Femur (tissue), 1 donor: ENCODE measurements at places on chromosomes 11 and 22.
A peak's percentile ranks its signal among the peaks of the same experiment; 100 is the strongest.

DNA sequence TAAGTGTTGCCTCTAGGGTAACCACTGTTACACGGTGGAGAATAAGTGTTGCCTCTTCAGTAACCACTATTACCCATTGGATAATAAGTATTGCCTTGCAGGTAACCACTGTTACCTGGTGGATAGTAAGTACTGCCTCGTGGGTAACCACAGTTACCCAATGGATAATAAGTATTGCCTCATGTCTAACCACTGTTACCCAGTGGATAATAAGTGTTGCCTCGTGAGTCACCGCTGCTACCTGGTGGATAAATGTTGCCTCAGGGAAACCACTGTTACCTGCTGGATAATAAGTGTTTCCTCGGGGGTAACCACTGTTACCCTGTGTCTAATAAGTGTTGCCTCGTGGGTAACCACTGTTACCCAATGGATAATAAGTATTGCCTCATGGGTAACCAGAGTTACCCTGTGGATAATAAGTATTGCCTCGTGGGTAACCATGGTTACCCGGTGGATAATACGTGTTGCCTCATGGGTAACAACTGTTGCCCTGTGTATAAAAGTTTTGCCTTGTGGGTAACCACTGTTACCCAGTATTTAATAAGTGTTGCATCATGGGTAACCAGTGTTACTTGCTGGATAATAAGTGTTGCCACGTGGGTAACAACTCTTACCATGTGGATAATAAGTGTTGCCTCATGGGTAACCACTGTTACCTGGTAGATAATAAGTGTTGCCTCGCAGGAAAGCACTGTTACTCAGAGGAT, 12.3 kb upstream of the NXPE4 start:
- DNase-seq = no peak

DNA sequence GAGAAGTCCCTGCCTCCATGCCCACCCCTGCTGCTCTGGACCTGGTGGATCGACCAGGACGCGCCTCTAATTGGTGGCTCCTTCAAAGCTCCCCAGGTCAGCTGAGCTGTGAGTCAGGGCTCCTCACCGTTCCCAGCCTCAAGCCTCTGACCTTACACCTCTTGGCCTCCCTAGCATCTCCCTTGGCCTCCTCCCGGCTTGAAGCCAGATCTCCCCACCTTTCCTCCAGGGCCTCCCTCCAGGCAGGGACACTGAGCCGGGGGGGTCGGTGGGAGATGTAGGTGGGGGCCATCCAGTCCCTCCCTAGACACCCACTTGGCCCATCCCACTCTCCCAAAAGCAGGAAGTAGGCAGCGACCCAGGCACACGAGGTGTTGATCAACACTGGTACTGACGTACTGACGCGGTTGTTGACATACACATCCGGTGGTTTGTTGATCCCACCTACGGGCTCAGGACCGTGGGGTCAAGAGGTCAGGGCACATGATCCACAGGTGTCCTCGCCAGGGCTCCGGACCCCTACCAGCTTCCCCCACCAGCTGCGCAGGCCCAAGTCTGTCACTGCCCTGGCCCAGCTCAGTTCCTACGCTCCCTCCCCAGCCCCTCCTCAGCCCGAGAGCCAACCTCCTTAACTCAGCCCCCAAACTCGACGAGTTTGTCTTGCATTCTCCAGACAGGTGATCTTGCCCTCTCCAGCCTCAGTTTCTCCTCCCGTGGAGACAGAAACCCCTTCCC, 802 bp downstream of the ATG2A start:
- peak; percentile 64 for DNase-seq

DNA sequence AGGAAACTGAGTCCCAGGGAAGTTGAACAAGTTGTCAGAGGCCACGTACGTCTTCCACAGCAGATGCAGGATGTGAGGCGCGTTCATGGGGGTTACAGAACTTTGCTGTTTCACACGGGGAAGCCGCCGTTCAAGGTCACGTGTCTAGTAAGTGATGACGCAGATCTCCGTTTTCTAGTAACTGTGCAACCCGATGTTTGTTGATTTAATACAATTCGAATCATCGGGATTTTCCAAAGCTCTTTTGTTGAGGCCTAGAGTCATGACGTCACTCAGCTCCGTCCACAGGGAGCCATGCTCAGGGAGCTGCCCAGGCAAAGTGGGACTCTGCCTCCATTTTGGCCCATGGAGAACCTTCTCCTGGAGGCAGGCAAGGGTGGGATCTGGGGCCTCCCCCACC, 1121.8 kb downstream of the TBC1D22A start:
- DNase-seq = no peak

GRCh38 chr11:42713753-42714152, 598.0 kb upstream of the API5 start:
- no peak for DNase-seq

- DNase-seq = peak; percentile 92
Measured at GRCh38 chr22:20422271-20423007, 15.2 kb downstream of the SCARF2 start.

DNA sequence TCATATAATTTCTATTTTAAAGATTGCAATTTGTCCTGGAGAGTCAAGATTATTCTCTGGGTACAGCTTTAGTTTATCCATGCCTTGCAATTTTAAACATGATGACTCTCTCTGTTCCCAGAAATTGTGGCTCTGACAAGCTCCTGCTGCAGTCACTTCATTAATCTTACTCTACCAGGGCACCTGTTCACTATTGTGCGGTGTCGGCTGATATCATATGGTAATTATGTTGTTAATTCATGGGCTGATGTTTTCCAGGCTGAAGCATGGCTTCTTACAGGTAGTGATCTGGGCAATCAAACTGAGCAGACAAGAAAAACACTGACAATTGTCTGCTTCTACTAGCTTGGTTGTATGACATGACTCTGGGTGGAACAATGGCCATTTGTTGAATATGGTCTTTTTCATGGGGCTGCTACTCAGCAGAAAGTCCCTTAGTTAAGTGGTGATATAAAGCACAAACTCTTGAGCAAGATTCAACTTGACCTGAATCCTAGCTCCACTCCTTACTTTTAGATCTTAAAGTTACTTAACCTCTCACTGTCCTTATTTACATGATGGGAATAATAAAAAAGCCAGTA, 230.7 kb downstream of the FAT3 start:
- DNase-seq = no peak

- no peak for DNase-seq
Measured at GRCh38 chr11:804599-804964, 449 bp downstream of the PIDD1 start.

GRCh38 chr22:46971099-46971763, 208.8 kb downstream of the TBC1D22A start:
- DNase-seq = peak; percentile 62

DNA sequence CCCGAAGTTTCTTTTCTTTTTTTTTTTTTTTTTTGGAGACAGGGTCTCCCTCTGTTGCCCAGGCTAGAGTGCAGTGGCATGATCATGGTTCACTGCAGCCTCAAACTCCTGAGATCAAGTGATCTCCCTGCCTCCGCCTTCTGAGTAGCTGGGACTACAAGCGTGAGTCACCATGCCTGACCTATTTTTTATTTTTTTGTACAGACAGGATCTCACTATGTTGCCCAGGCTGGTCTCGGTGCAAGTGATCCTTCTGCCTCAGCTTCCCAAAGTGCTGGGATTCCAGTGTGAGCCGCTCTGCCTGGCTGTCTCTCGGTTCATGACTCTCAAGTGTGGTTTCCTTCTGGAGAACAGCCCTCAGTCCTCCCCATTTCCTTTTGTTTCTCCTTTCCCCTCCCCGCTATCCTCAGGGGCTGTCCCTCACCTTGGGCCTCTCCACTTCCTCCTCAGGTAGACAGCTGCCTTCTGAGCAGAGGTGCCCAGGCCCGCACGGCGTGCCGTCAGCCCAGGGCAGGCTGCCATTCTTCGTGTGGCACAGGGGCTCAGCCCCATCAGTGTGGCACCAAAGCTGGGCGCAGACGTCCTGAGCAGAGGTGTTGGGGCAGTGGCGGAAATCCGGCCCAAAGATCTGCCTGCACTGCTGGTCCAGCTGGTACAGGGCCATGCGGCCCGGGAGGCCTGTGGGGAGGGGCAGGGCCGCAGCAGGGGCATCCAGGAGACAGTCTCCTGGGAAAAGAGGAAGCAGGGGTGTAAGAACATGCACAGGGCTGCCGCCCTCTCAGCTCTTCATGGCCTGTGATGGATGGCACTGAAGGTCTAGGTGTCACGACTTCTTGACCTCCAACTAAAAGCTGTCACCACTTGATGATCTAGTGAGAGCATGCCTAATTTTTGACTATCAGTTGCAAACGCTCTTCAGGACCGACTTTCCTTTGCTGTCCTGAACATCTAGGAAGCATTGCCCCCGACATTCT, 14.0 kb downstream of the ADAMTS8 start:
- no peak for DNase-seq

- DNase-seq = no peak
Measured at GRCh38 chr11:127859941-127860354, 727.4 kb downstream of the ETS1 start.

DNA sequence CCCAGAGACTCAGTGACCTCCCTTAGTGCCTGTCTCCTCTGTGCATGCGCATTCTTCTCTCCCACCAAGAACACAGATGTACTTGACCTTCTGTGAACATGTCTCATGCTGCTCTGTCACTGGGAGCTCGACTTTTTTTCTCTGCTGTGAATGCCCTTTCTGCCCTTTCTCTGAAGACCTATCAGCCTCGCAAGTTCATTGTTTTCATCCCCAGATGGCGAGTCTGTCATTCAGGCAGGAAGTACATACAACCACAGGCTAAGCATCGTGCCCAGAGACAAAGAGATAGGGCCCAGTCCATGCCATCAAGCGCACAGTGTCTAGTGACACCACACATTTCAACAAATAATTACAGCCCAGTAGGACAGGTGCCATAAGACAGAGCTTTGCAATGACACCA, 50.4 kb upstream of the RAB1B start:
- no peak for DNase-seq

- peak; percentile 60 for DNase-seq
Measured at GRCh38 chr22:19855504-19856409, 1.1 kb upstream of the GNB1L start.

DNA sequence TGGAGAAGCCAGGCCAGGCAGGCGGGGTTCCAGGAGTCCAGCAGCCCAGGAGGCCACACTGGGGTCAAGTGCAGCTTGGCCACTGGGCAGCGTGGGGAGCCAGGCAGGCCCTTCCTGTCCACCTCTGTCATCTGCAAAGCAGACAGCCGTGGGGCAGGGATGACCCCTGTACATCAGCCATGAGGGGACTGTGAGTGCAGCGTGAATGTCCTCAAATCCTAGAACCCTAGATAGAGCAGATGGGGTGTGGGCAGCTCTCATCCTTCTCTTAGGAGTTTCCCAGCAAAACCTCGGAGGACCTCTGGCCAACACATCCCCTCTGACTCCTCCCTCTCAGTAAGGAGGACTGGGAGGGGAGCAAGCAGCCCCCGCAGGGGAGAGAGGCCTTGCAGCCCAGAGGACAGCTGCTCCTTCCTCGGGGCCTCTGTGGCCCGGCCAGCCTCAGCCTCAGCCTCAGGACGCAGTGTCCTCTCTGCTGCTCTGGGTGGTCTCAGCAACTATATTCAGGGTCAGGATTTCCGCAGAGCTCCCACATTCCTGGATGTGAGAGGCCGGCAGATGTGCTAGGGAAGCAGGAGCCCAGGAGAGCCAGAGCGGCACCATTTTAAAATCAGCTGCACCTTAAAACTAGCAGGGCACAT, 820.5 kb downstream of the BRD1 start:
- no peak for DNase-seq

DNA sequence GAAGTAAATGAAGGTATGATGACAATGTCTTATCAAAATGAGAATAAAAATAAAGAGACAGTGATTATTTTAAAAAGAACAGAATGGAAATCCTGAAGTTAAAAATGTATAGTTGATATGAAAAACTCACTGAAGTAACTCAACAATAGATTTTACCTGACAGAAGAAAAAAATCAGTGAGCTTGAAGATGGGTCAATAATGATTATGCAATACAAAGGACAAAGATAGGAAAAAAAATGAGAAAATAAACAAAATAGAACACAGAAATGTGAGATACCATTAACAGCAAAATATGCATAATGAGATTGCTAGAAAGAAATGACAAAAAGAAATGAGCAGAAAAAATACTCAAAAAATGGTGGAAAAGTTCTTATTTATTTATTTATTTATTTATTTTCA, 19.1 kb upstream of the APLNR start:
- DNase-seq = no peak

DNA sequence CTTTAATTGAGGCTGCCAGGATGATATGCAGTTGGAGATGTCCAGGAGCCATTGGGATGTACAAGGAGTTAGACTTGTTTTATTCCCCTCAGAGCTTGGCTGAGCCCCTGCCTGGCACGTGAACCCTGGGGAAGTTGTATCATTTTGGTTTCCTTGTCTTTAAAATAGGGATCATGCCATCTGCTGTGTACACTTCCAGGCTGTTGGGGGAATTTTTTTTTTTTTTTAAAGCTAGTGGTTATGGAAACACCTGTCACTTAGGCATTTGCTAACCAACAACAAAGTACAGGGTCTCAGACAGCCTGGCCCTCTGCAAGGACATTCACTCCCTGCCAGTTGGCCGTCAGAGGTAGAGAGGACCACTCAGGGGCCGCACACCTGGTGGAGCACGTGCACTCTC, 8.5 kb upstream of the RAB1B start:
- no peak for DNase-seq

DNA sequence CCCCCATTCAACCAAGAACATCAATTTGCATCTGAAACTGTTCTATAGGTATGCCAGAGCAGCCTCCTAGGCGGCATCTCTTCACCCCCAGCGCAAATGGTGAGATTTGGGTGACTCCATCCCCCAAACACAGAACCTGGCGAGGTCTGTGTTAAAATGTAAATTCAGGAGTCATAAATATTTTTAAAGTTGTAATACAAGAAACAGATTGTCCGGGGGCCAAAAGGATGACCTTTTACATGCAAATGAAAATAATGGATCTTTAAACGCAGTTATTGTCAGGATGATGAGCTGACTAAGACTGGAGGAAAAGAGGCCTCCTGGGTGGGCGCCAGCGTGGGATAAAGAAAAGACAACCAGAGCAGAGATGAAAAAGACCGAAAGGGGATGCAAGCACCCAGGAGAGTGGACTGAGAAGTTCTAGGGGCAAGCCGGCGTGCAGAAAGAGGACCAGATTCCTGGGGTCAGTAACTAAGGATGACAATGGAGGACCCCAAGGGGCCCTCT, 16.0 kb upstream of the ADA2 start:
- DNase-seq = no peak
